ENCODE measurements at places on chromosomes 12 and 14.

GRCh38 chr12:6124411-6125309, at the start of gene VWF:
TSS of gene VWF (minus strand) at chr12:6124670. CDS start at chr12:6123196, 1,474 bp downstream.
- no peaks in the 10 kb centered on the region for H3K27me3 ChIP-seq
- H3K36me3 ChIP-seq = no peaks in the 10 kb centered on the region
- H3K27ac ChIP-seq = peak within 1 kb of the TSS; percentile 43
- no peak for DNase-seq
- no peaks in the 10 kb centered on the region for H3K4me1 ChIP-seq
- H3K4me3 ChIP-seq = no peak within 1 kb of the TSS

GRCh38 chr14:51258788-51259187, 18.7 kb downstream of the TMX1 start:
- no peaks in the 10 kb centered on the region for H3K4me1 ChIP-seq
- H3K27ac ChIP-seq = no peak overlapping the region
- H3K36me3 ChIP-seq = peaks cover 23% of the 10 kb centered on the region
- no peaks in the 10 kb centered on the region for H3K27me3 ChIP-seq
- H3K4me3 ChIP-seq = no peak overlapping the region
- DNase-seq = no peak

DNA sequence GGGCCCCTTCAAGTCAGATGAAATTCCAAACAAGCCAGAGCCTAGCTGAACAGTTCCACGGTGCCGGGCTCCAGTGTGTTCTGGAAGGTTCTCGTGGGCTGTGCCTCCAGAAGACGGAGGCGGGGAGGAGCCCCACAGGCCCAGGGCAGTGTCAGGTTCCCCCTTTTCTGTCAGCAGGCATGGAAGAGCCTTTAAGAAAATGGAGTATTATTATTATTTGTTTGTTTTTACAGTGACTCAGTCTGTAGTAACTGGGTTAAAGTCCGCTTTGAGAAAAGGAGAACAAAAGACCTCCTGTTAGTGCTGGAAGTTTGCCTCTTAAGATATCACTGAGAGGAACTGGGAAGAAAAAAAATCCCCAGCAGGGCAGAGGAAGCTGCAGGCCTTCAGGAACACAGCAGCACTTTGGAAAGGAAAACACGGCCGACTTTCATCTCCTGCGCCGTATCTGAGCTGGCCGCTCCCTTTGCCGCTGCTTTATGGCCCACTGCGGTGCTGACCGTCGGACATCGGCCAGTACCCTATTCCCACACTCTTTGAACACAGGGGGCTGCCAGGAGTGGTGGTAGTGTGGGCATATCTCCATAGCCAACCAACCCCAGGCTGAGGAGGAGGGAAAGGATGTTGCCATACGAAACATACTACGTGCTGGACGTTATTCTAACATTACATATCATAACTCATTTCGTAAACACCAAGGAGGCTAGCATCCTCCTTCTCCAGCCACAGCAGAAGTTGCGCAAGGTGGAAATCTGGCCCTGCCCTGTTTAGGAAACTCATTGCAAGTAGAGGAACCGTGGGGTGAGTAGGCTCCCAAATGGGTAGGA, 194.0 kb downstream of the ZFP36L1 start:
- H3K4me1 ChIP-seq = peaks cover 8% of the 10 kb centered on the region
- no peaks in the 10 kb centered on the region for H3K36me3 ChIP-seq
- no peaks in the 10 kb centered on the region for H3K27me3 ChIP-seq

GRCh38 chr14:24381363-24382063, 13.5 kb downstream of the NFATC4 start:
- no peak overlapping the region for H3K4me3 ChIP-seq
- H3K27me3 ChIP-seq = no peaks in the 10 kb centered on the region
- peaks cover 17% of the 10 kb centered on the region for H3K4me1 ChIP-seq
- H3K36me3 ChIP-seq = no peaks in the 10 kb centered on the region
- no peak for DNase-seq

- no peak overlapping the region for H3K27ac ChIP-seq
- no peaks in the 10 kb centered on the region for H3K4me1 ChIP-seq
- H3K36me3 ChIP-seq = no peaks in the 10 kb centered on the region
- no peak for DNase-seq
- H3K4me3 ChIP-seq = no peak overlapping the region
- no peaks in the 10 kb centered on the region for H3K27me3 ChIP-seq
Observed at GRCh38 chr12:40375076-40375475, 150.3 kb downstream of the LRRK2 start.
